ENCODE measurements at places on chromosomes 16 and 17.
A peak's percentile ranks its signal among the peaks of the same experiment; 100 is the strongest.

DNA sequence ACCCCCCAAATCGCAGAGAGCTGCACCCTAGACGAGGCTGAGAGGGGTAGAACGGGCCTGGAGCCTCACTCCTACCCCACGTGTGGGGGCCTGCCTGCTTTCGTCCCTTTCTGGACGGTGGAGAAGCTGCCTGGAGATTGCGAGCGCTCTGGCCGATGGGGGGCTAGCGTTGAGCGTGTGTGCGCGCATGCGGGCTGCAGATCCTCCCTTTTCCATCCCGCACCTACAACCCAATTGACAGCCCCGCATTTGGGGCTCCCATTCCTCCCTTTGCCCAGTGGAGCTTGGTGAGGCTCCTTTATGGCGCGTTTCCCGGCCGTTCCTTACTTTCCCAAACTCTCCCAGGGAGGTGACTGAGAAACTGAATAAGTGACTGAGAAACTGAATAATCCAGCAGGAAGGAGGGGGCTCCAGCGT, 907 bp upstream of the ESRP2 start:
- no peak for DNase-seq

- no peak for DNase-seq
These were observed 4.2 kb downstream of the TOB1 start for GRCh38 chr17:50861822-50862528.

- DNase-seq: no peak
These were observed 2.7 kb downstream of the PRSS53 start for GRCh38 chr16:31085873-31086628.

- DNase-seq: no peak
These were observed 586 bp downstream of the CACNG1 start for GRCh38 chr17:67044940-67045339.

DNA sequence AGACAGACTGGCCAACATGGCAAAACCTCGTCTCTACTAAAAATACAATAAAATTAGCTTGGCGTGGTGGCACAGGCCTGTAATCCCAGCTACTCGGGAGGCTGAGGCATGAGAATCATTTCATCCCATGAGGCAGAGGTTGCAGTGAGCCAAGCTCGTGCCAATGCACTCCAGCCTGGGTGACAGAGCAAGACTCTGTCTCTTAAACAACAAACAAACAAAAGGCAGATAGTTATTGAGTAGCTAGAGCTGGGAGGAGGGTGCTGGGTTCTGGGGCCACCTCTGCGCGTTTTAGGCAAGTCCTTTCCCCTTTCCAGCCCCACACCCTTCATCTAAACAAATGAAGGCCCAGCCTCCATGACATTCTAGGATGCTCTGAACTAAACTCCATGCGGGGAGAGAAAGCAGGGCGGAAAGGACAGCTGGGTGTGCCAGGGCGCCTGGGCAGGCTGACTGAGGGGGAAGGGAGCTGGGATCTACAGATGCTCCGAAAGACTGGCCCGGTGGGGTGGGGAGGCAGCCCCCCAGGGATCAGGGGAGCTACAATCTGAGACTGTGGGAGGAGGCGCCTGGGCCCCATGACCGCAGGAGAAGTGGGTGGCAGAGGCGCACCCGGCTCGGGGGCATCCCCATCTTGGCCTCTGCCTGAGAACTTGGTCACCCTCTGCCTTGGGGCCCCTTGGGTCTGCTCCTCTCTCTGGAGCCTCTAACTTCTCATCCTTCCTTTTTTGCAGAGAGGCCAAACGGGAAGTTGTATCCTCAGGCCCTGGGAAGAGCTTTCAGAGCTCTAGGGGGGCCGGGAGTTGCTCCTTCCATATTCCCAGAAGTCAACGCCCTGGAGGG, 910 bp downstream of the ITGAL start:
- DNase-seq: peak; percentile 46

DNA sequence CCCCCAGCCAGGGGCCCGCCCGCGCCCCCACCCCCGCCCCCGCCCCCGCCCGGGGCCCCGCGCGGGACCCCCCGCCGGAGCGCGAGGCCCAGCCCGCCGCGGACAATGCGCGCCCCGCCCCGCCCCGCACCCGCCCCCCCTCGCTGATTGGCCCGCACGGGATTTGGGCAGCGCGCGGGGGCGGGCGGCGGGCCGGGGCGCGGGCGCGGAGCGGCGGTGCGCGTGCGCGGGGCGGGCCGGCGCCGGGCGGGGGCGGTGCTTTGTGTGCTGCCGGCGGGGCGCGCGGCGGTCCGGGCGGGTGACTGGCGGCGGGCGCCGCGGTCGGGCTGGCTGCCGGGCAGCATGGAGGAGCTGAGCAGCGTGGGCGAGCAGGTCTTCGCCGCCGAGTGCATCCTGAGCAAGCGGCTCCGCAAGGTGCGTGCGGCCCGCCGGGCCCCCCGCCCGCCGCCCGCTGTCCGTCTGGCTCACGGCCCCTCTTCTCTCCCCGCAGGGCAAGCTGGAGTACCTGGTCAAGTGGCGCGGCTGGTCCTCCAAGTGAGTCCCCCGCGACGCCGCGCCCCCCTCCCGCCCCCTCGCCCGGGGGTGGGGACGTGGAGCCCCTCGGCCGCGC, at the start of gene CBX2:
Gene CBX2 (plus strand): TSS at position 255 of the 610 bp plus-strand sequence. CDS start 88 bp downstream, at position 343.
- peak; percentile 90 for DNase-seq

DNA sequence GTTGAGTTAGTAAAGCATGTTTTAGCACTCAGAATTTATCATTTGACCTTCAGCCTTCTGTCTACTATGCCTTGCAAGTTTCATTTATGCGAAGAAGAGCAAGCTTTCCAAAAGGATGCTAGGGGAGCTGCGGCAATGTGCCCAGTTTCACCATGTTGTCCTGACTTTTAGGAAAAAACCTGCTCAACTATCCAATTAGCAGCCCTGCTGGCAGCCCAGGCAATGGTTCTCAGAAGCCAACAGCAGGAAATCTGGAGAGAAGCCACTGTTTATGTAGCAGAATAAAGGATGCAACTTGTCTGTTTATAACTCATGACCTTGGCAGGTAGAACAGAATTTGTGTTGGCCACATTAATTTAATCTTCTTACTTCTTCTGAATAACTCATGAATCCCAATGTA, 230.8 kb downstream of the ABCC12 start:
- DNase-seq: no peak

GRCh38 chr16:88923926-88924833, 52.8 kb downstream of the CBFA2T3 start:
- no peak for DNase-seq

DNA sequence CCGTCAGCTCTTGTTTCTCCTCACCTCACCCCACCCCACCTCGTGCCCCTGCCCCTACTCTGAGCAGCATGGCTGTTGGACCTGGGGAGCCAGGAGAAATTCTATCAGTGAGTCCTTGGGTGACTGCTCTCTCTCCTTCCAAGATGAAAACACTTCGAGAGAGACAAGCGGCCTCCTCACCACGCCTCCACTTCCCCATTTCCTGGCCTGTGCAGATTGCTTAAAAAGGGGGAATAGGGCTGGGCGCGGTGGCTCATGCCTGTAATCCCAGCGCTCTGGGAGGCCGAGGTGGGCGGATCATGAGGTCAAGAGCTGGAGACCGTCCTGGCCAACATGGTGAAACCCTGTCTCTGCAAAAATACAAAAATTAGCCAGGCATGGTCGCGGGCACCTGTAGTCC, 9.5 kb downstream of the DLX4 start:
- no peak for DNase-seq

DNA sequence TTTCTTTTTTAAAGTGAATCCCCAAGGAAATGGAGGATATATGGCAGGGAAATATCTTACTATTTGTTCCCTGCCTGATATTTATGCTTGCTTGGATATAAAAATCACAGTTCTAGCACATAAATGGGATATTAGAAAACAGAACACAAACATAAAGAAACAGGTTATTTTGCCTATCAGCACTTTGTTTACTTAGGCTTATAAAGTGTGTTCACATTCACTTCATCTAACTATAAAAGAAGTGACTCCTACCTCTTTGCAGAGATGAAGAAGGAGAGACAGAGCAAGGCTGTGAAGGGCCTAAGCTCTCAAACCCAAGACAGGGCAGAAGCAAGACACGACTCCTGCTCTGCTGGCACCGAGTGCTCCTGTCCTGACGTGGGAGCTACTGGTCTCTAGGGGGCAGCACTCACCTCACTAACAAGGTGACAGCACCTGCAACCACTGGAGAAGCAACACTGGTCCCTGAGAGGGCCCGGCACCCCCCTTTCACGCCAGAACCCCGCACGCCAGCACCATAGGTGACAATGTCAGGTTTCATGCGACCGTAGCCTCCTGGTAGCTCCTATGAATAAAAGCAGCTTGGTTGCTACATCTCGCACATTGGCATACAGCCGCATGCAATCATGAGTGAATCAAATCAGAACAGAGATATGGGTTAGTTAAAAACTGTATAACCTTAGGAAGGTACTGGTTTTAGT, 32.0 kb downstream of the MBTPS1 start:
- DNase-seq: peak; percentile 69

DNA sequence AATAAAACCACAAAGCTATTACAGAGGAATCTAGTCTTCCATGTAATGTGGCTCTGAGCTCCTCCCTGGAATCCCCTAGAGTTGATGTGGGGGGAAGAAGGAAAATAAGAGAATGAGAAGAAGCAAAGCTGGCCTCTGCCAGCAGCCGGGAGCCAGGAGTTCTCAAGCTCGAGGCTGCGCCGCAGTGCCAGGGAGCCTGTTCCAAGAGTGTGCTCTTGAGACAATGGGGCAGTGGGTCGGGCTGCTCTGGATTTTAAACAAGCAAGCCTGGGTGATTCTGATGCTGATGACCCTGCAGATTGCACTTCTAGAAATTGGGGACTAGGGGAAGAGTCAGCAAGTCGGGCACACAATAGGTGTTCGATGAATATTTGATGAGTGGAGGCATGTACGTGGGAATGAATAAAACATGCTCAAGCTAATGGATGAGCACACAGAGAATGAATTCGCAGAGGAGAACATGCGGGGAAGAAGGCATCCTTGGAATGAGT, 119.9 kb downstream of the CMIP start:
- DNase-seq: no peak

DNA sequence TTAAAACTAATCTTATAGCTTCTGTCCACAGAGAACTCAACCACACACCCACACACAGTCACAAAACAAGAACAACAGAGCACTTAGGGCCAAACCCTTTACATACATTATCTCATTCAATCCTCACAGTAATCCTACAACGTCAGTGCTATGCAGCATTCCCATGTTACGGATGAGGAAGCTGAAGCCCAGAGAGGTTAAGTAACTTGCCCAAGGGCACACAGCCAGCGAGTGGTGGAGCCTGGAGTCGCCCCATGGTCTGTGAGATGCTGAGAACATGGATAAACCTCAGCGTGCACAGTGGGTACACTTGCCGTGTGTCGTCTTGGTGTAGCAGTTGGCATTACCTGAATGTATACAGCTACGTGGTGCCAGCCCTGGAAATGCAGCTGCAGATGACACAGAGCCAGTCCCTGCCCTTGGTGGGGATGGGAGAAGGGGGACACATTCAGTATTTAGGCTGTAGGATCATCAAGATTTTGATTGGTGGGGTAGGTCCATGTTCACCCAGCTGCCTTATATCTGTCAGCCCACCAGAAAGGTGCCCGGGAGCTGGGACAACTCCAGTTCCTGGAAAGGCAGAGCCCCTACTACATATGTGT, 177.0 kb downstream of the IRF8 start:
- peak; percentile 2 for DNase-seq

DNA sequence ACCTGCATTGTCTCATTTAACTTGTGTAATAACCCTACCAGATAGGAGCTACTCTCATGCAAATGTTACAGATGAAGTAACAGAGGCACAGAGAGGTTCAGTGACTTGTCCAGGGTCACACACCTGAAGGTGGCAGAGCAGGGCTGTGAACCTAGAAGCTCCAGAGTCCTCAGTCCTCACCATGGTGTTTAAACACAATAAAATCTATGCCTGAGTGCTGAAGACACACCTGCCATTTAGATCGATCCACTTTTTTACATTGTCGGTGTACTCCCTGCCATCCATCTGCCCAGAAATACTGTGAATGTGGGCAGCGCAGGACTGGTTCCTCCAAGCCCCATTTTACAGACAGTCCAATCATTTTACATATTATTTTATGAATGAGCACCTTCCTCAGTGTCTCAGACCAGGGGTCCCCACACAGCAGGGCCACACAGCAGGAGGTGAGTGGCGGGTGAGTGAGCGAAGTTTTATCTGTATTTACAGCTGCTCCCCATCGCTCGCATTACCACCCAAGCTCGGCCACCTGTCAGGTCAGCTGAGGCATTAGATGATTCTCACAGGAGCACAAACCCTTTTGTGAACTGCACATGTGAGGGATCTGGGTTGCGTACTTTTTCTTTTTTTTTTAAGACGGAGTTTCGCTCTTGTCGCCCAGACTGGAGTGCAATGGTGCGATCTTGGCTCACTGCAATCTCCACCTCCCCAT, 5.6 kb downstream of the IL4R start:
- DNase-seq: peak; percentile 52

DNA sequence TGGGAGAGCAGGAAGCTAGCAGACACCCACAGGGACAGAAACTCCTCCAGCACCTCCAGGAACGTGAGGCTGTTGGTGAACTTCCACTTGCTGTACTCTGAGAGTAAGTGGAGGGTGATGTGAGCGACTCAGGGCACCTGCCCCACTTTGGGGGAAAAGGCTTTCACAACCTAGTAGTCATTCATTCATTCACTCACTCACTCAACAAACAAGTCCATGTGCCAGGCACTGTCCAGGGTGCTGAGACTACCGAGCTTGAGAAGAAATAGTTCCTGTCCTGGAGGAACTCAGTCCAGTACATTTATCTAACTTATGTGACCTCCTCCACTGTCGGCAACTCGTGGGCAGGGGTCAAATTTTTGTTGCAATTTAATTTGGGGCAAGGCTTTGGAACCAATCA, 26.6 kb downstream of the LGALS9 start:
- DNase-seq: no peak

DNA sequence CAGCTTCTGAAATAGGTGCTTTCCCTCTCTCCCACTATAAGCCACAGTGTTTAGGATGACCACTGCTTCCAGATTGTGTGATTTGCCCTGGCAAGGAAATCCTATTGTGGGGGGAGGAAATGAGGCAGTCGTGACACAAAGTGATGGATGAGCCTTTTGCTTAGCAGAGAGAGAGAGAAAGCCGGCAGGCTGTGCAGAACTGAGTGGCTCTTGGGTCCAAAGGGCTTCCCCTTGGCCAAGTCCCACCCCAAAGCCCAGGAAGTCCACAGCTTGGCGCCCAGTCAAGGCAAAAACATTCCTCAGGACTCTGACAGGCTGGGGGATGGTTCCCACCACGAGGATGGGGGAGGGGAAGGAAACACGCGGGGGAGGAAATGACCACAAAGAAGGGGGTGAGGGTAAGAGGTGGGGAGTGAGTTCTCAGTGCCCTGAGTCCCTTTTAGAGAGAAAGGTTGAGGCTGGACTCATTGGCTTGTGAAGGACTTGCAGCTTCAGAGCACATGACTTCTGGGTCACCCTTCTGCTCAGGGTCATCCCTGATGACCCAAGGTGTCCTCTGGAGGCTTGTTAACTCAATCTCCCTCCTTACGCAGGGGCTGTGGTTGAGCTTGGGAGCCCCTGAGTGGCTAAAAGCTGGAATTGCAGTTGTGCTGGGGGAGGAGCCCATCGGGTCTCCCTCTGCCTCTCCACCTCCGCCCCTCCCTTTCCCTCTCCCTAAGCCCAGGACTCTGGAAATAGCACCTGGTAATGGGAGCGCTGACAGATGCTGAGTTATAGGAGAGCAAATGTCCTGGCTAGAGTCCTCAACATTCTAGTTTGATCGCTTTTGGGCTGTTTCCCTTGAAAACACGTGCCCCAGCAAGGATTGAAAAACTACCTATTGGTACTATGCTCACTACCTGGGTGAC, 10.3 kb upstream of the MSL1 start:
- DNase-seq: peak; percentile 79

- no peak for DNase-seq
These were observed 12.0 kb upstream of the KRT19 start for GRCh38 chr17:41539979-41540701.

- DNase-seq: no peak
These were observed 195.9 kb upstream of the PMFBP1 start for GRCh38 chr16:72367851-72368250.

Data from activated naive CD4-positive, alpha-beta T cell treated with anti-CD3 and anti-CD28 coated beads, Interleukin-2, amount 50 U/mL, for 72 hours (primary cell).